HEK293T (cell line): ENCODE measurements at places on chromosomes 2 and 18.

DNA sequence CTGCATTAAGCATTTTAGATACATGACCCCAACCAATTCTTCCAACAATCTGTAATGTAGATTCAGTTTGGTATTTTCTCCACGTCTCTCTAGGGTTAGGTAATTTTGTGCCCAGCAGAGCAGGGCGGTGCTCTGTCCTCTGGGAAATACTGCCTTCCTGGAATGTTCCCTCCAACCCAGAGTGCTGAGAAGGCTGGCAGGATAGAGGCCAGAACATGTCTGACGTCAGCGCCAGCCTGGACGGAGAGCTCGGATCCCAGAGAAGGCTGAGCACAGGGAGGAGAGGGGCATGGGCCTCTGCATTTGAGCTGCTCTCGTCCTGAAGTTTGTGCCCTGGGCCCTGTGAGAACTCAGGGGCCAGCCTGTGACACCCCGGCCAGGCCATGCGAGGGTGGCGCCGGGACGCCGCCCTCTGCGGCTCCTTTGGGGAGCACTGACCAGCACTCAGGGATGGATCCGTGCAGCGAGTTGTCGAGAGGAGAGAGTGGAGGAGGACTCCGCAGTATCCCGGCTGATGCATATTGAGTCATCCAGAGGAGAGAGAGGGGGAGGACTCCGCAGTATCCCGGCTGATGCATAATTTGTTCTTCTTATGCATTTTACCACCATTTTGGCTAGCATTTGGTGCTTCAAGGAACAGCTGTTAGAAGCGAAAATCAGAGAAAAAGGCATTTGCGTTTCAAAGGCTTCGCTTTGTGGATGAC is 80.0 kb upstream of the PXDN start:
- no peak for DNase-seq

DNA sequence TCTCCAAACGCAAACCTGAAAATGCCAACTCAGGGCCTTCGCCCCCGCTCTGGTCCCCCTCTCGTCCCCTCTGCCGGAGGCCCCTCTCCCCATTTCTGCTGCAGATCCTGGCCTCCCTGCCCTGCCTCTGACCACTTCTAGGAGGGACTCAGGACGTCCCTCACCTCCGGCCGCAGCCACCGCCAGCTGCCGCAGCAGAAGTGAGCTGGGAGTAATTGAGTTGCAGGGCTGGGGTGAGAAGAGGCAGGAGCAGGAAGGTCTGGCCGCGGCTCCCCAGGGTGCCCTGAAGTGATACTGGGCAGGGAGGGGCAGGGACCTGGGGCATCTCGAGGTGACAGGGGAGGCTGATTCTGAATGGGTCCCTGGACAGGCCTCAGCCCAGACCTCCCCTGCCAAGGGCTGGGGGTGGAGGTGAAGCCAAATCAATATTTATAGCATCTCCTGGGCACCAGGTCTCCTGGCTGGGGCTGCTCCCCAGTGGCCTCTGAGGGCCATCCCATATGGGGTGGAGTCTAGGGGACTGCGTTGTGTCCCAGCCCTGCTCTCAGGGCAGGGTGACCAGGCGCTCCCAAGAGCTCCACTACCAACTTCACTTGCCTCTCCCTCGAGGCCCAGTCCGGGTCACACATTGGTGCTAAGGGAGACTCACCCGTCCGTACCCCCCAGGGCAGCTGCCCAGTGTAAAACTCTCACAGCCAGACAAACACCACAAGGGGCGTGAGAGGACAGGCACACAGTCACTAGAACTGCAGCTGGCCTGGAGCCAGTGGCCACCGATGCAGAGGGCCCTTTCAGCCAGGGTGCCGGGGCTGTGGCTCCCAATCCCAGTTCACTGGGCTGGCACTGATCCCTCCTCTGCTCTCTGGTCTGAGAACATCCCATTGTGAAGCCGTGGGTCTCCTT is 33.0 kb downstream of the KCNIP3 start:
- DNase-seq: peak; percentile 38

DNA sequence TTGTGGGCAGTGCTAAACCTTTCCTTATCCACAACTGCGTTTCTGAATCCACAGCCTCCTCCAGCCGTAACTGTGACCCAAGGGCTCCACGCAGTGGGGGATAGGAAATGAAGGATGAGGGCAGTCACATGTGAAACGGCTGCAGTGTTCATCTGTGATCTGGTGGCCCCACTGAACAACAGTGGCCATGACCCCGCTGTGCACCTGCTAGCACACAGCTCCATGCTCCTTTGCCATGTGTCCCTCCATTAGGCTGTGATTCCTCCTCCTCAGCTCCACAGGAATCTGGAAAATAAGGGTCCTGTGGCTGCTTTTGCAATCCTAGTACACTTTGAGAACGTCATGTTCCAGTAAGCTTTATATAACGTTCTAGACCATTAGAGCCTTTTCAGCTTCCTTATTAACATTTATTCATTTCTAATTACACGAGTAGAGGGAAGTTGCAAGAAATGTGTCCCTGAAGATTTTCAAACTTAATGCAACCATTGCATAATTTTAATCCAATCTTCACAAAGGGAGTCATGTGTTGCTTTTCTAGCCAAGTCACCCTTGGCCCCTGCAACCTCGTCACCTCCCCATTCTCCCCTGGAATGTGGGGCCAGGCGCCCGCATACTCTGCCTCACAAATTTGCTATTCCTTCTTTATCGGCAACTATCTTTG is 7.1 kb upstream of the NAPG start:
- DNase-seq: peak; percentile 10

DNA sequence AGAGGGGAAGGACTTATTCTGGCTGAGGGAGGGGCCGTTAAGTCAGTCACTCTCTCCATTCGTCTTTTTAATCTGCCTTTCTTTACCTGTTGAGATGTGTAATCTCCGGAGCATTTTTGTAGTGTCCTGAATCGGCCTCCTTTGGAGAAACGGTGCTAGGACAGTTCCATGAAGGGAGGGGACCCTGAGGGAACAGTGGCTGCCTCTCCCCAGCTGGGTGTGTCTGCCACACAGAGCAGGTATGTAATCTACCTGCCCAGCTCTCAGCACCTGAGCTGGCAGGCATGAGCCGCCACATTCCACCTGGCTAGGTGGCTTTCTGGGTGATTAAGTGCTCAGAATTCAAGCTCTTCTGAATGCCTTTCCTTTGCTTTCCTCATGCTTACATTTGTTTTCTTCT is 131.2 kb downstream of the WDSUB1 start:
- no peak for DNase-seq

- DNase-seq: no peak
Measured at GRCh38 chr2:239802185-239802649, 222.9 kb downstream of the NDUFA10 start.
